ENCODE measurements at places on chromosomes 1 and 21.

GRCh38 chr1:232164078-232164963 is 465.6 kb downstream of the SIPA1L2 start:
- peak; percentile 12 for DNase-seq

GRCh38 chr1:33099290-33100118 is 18.6 kb downstream of the AZIN2 start:
- DNase-seq: peak; percentile 100

GRCh38 chr1:37574834-37575480 is 18.2 kb downstream of the DNALI1 start:
- DNase-seq: peak; percentile 86

DNA sequence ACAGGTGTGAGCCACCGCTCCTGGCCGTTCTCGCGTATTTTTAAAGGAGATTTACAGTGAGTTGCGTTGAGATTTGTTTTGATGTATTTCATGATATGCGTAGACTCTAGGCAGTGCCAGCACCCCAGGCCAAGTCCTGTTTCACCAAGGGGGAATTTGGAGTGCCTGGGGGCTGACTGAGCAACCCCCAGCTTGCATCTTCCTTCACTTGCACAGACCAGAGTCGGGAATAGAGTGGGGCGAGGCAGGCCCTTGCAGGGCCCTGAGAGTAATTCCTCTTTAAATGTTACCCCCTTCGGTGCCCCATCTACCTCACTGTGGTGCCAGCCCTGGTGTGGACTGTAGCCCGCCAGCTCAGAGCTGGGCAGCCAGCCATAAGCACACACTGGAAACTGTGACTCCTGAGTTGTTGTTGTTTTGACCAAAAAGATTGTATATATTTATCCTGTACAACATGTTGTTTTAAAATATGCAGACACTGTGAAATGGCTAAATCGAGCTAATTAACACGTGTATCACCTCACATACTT is 269.5 kb downstream of the NPHP4 start:
- DNase-seq: no peak

- no peak for DNase-seq
Observed at GRCh38 chr1:36731226-36732014, 248.7 kb upstream of the CSF3R start.

DNA sequence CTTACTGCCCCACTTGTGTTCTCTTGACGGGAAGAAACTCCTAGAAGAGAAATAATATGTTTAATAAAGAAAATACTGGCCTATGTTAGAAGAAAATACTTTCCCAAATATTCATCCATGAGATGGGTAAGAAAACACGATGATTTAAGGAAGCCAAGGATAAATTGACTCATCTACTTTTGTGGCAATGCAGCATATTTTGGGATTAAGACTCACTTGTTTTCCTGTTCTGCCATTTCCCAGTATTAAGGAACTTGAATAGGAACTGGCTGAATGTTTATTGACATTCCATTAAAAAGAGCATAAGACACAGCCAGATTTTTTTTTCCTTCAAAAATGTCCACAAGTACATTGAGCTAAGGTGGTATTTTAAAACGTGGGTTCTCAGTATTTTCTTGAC is 10.9 kb upstream of the ADAMTS5 start:
- DNase-seq: peak; percentile 55

DNA sequence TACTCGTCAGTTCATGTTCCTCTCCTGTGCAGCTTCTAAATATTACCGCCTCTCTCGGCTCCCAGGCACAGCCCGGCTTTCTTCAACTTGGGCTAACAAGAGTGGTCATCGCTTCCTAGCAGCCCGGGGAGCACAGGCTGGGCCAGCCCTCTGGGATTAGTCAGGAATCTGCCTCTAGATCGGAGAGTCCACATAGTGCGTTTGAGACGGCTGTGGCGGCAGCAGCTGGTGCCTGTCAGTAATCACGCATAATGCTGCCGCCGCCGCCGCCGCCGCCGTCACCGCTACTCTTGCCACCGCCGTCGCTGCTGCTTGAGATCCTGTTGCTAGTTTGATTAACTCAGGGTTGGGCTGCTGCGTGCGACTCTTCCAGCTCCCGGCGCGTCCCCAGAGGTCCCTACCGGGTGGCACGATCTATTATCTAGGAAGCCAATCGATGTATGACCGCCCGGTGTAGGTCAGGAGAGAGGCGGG is at the start of gene RXRG:
RXRG (minus strand) TSS at position 230 of the 474 bp plus-strand sequence. CDS start 233 bp downstream, outside the sequence.
- peak; percentile 2 for DNase-seq

DNA sequence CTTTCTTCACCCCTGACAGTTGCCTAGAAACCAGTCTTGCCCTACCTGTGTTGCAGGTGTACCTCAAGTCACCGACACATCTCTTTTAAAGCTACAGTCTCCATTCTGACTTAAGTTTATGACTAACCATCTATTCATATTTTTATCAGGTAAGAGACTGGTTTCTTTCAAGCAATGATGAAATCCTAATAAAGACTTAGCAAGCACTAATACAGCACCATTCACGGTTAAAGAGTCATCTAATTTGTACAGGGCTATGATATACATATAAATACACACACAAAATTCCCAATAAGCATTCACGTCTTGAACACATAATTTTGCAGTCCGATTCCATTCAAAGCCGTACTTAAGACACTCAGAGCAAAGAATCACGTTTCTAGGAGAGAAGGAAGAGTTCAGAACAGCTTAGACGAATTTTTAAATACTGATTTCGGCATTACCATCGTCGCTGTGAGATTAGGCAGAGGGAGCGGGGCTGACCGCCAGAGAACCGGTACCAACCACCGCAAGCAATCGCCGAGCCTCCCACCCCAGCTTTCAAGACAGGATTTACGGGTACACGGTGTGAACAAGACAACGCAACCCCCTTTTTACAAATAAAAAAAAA is 943 bp downstream of the ERRFI1 start:
- peak; percentile 17 for DNase-seq

DNA sequence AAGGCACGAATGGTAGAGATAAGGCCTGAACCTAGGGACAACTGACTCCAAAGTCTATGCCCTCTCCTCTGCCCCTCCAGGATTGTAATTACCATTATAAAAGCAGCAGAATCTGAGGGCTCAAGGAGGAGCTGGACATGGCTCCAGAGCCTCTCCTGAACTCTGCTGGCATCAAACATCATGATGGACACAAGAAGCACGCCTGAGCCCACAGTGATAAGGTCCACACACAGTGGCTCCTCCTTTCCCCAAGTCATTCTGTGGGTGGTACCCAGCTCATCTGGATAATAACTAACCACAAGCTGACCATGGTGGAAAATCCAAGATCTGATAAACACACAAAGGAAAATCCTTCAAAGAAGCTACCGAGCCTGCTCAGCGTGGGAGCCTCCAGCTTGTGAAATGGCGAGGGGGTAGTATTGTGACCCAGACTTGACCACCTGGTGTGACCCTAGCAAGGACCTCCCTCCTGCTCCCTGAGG is 85.2 kb downstream of the HIVEP3 start:
- DNase-seq: no peak

- DNase-seq: no peak
Observed at GRCh38 chr1:245779797-245780755, 625.3 kb downstream of the KIF26B start.

DNA sequence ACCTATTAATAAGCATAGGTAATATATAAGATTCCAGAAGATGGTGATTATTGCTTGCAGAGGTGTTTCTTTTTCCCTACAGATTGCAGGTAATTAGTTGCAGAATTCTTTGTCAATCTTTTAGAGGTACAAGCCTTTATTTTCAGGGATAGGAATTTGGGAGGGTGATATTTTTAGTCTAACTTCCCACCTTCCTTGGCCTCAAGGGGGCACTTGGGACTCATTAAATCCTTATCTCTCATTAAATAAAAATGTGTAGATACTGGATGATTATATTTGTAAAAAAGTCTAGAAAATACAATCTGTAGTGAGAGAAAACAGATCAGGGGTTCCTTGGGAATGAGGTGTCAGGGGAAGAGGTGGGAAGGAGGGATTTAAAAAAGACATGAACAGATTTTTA is 179.2 kb downstream of the PATJ start:
- DNase-seq: no peak

- no peak for DNase-seq
Observed at GRCh38 chr1:168386949-168387586, 106.4 kb downstream of the TBX19 start.

DNA sequence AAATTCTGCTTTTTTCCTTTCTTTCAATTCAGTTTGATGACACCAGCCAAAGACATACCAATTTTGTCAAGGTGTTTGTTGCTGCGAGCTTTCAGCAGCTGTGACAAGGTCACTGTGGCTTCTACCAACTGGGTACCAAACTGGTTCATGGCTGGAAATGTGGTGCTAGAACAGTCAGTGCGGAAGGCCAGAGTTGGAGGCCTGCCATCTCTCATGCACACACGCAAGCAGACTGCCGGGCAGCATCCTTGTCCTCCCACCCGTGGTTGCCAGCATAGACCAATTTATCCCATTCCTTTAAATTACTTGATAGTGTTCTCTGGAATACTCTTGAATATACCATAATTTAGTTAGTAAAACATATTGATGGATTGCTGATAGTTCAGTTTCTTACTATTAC is 79.9 kb upstream of the GPR52 start:
- no peak for DNase-seq

- DNase-seq: no peak
Observed at GRCh38 chr21:24290151-24290833, 1317.0 kb downstream of the MRPL39 start.

DNA sequence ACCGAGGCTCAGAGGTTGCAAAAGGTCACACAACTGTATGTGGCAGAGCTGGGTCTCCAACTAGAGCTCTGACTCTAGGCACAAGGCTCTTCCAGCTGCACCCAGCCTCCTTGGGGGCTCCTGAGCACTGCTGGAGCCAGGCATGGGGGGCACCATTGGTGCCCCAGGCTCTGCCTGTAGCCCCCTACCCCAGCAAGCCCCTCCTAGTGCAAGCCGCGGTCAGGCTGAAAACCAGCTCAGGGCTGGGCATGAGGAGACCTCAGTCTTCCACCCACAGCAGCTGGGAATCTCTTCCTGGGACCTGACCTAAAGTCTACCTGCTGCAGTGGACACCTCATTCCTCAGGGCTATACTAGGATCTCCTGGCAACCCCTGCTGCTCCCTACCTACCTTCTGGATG is 14.6 kb downstream of the TNNT2 start:
- DNase-seq: no peak

DNA sequence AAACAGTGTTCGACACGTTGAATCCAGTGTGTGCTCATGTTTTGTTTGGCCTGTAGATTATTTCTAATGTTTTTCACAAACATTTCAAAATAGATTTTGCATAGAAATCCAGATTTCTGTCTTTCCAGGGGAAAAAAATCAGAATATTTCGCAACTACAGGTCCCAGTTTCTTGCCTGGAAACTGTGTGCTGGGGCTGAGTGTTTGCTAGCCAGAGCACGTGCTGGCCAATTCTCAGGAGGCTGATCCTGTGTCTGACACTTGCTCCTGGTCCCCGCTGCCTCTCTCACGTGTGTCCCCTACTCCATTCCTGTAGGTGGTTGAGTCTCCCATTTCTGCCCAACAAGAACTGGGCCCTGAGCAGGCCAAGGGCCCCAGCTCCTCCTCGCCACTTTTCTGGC is 2.4 kb downstream of the MAB21L3 start:
- no peak for DNase-seq

DNA sequence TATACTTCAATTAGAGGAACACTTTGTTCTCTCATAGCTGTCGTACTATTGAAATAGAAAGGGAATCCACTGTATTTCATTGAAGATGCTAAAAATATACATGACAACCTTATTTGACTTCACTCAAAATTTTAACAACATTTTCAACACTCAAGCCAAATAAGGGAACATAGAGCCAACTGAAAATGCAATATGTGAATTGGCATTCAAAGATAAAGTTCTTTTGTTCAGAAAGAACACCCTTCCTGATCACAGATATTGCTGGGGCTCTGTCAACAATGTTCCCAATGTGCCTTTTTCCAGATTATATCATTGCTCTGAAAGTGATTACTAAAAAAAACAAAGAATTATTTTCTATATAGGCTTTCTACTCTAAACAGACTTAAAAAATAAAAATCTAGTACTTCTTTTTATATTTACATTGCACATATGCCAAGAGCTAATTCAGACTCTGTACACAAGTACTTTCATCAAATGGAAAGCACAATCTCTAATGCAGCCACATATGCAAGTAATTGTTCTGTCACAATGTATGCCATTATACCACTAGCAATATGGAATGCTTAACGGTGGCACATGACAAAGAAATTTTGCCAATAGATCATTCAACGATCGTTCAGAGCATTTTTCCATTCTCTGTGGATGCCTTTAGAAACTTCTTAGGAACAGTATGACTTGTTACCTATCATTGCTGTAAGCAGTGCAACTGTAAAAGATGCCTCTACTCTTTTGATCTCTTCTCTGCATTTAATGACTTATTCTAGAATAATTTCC is 171.0 kb downstream of the EIF4G3 start:
- DNase-seq: no peak

- DNase-seq: no peak
Observed at GRCh38 chr21:32603131-32603530, 9.0 kb downstream of the CFAP298 start.

DNA sequence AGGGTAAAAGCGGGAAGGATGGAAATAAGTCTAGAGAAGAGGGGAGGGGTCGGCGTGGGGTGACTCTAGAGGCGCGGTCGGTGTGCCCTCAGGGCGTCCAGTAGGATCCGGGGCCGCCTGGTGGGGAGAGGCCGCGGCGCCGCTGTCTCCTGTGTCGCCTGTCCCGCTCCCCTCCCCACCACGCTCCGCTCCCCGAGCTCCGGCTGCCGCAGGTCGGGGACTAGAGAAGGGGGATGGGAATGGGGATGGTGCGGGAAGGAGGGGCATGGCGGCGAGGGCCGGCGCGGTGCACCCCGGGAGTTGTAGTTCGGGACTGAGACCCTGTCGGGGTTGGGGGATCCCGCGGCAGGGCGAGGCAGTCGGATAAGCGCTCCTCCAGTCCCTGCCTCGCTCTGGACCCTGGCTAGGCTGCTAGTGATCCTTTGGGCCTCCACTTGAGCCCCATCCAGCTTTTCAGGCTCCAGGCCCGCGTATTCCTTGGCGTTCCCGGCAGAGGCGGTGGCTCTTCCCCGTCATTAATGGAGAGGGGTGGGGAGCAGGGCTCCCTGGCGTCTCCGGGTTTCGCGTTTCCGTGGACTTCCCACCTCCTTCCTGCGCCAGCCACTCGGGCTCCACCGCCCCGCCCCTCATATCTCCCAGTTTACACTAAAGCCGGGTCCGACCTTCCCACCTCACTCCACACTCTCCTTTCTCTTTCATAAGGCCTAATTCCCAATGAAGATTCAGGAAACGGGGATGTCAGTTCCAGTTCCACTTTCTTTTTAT is at the start of gene ENTREP3:
ENTREP3 (minus strand) TSS at position 241 of the 765 bp plus-strand sequence. CDS start 606 bp downstream, outside the sequence.
- DNase-seq: peak; percentile 75

- peak; percentile 66 for DNase-seq
Observed at GRCh38 chr1:77759071-77760028, at the start of gene USP33. Gene USP33 (minus strand): TSS chr1:77759852. CDS start chr1:77741697, 18,155 bp downstream.

- no peak for DNase-seq
Observed at GRCh38 chr1:200448034-200448762, 38.4 kb upstream of the ZNF281 start.

- no peak for DNase-seq
Observed at GRCh38 chr21:35405981-35406380, 356.9 kb upstream of the RUNX1 start.

DNA sequence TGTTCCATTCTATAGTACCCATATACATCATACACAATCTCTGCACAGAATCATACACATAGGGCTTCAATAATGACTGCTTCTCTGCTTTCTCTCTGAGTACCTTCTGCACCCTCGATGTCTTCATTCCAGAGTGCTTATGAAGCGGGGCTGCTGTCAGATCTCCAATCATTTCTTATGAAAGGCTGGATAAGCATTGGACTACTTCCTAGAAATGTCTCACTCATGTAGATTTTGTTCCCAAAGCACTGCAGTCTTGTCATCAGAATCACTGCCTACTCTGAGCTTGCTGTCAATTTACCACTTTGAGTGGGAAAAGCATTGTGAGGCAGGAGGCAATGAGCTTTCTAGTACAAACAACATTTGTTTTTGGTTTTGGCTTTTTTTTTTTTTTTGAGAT is 179.0 kb downstream of the SLC35F3 start:
- no peak for DNase-seq

- no peak for DNase-seq
Observed at GRCh38 chr21:42518626-42519025, 5.0 kb downstream of the SLC37A1 start.
